OCI-LY7 (cell line): ENCODE measurements at places on chromosomes 2 and 18.

DNA sequence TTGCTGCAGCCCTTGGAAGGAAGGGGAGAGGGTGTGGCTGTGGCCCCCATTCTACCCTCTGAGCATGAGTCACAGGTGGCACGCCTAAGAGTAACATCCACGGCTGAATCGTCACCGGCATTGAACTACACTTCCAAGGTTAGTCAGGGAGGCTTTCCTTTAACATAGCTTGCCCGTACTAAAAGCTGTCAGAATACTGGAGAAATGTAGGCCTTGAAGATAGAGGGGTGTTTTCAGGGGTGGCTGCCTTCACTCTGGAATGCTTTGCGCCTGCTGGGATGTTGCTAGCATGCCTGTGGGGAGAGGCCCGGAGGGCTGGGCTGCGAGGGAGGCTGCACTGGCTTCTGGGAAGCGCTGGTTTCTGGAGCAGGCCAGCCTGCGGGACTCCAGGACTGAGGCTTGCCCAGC, 333.7 kb downstream of the AGAP1 start:
- no peak for DNase-seq

DNA sequence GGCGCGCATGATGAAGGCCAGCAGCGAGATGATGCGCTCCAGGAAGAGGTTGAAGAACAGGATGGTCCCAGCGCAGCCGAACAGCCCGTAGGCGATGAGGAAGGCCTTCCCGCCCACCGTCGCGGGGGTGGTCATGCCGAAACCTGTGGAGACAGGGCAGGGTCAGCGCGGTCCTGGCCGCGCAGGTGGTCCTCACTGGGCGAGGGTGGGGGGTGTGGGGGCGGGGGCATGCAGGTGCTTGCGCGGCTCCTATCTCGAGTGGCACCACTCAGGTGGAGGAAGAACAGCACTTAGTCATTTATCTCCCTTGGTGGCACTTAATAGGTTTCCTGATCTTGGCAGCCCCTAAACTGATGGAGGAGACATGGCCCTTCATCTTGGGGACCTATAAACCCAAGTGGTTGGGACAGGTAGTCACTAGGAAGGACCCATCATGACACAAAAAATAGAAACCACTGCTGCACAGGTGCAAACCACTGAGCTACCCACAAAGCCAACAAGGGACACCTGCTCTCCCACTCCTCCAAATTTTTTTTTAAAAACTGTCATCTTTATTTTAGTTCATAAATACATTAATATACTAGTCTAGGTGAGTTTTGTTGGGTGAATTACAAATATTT, 118.8 kb downstream of the MSH2 start:
- DNase-seq, result peak; percentile 76

- DNase-seq, result no peak
Measured at GRCh38 chr2:128386066-128386465, 67.4 kb upstream of the HS6ST1 start.

DNA sequence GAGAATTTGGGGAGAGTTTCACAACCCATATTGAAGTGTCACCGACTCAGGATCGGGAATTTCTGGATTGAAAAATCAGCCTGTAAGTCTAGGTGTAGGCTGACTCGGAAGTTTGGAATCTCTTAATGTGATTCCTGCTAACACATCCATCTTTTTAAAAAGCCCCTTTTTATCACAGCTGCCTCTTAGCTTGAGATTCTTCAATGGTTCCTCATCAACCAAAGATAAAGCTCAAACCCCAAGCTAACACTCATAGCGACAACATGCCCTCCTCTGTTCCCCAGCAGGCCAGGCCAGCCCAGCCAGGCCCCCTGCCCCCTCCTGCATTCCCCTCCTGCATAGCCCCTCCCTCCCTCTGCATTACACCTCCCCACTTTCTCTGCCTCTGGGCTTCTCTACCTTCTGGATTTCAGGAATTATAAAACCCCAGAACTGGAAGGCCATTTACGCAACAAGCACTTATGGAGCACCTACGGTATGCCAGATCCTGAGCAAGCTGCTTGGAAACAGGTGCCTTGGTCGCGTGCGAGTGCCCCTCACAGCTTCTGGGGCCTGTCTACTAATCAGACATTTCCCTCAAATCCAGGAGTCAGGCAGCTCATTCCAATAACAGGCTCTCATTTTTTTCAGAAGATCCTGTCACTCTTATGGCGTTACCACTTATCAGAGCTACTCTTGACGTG, 63.4 kb downstream of the EMX1 start:
- DNase-seq, result no peak

DNA sequence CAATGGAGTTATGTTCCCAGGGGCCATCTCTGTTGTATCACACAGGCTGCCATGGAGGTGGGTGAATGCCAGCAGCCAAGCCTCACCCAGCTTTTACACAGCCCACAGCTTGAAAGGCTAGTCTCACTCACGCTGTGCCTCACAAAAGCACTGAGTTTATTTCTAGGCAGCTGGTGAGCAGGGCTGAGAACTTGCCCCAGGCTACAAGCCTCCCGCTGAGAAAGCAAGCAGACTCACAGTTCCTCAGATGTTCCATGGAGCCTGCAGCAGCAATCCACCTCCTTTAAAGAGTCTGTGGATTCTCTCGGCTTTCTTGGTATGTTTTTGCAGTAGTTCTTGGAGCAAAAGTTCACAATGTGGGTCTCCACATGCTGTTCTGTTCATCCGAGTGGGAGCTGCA, 40.9 kb upstream of the ALKAL2 start:
- no peak for DNase-seq

- no peak for DNase-seq
Measured at GRCh38 chr2:199446996-199447576, 10.7 kb downstream of the SATB2 start.

DNA sequence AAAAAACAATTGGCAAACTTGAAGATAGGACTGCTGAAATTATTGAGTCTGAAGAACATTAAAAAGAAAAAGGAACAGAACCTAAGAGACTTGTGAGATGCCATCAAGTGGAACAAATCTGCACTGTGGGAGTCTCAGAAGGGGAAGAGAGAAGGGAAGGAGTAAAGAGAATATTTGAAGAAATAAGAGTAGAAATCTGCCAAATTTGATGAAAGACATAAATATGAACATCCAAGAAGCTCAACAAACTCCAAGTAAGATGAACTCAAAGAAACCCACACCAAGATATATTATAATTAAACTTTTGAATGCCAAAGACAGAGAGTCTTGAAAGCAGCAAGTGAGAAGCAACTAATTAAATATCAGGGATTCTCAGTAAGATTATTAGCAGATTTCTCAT, 102.7 kb downstream of the ZNF519 start:
- no peak for DNase-seq

- DNase-seq, result no peak
Measured at GRCh38 chr18:3051718-3052410, 38.9 kb upstream of the LPIN2 start.

DNA sequence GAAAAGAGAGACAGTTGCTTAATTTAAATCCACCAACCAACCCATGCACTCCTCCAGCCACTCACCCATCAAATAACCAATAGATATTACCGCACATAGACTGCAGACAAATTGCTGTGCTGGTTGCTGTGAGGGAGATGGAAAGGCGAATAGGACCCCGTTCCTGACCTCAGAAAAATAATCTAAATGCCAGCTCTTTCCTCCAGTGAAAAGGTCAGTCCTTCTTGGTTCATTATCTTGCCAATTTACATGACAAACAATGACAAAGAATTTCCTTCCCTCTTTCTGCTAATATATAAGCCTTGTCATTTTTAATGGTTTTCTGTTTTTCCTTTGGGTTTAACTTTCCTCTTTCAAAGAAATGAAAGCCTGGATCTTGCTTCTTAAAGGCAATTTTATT, 61.6 kb downstream of the MEP1B start:
- no peak for DNase-seq

DNA sequence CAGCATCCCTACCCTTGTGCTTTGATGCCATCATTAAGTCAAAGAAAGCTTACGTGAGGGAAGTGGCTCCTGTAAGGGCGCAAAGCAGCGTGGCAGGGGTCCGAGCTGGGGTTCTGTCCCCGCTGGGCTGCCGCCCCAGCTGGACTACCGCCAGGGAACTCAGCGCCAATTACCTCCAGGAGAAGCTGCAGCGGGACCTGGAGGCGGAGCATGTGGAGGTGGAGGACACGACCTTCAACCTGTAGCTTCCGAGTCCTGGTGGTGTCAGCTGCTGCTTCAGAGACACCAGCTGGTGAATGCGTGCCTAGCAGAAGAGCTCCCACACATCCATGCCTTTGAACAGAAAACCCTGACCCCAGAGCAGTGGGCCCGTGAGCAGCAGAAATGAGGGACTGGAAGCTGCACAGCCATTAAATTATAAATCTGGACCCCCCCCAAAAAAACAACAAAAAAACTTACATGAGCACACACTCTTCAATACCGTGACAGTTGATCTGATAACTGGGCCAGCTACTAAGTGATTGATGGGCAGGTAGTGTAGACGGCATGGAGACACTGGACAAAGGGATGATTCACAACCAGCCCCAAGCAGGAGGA, 20.1 kb upstream of the YES1 start:
- DNase-seq, result no peak

GRCh38 chr2:231503766-231504165, 26.5 kb downstream of the NMUR1 start:
- DNase-seq, result no peak

- no peak for DNase-seq
Measured at GRCh38 chr2:74010087-74010541, 25.4 kb downstream of the TET3 start.
